ENCODE measurements at places on chromosomes 1 and 21.

GRCh38 chr1:114035304-114035700, 56.0 kb downstream of the OLFML3 start:
- H3K4me3 ChIP-seq = no peak overlapping the region
- H3K36me3 ChIP-seq = no peaks in the 10 kb centered on the region
- no peaks in the 10 kb centered on the region for H3K27me3 ChIP-seq
- peaks cover 5% of the 10 kb centered on the region for H3K4me1 ChIP-seq
- no peak overlapping the region for H3K27ac ChIP-seq

GRCh38 chr1:116679091-116679827, 11.7 kb upstream of the IGSF3 start:
- peak overlapping the region; percentile 61 for H3K27ac ChIP-seq
- H3K4me3 ChIP-seq = no peak overlapping the region
- no peaks in the 10 kb centered on the region for H3K27me3 ChIP-seq
- DNase-seq = no peak
- peaks cover 13% of the 10 kb centered on the region for H3K4me1 ChIP-seq
- H3K36me3 ChIP-seq = no peaks in the 10 kb centered on the region

DNA sequence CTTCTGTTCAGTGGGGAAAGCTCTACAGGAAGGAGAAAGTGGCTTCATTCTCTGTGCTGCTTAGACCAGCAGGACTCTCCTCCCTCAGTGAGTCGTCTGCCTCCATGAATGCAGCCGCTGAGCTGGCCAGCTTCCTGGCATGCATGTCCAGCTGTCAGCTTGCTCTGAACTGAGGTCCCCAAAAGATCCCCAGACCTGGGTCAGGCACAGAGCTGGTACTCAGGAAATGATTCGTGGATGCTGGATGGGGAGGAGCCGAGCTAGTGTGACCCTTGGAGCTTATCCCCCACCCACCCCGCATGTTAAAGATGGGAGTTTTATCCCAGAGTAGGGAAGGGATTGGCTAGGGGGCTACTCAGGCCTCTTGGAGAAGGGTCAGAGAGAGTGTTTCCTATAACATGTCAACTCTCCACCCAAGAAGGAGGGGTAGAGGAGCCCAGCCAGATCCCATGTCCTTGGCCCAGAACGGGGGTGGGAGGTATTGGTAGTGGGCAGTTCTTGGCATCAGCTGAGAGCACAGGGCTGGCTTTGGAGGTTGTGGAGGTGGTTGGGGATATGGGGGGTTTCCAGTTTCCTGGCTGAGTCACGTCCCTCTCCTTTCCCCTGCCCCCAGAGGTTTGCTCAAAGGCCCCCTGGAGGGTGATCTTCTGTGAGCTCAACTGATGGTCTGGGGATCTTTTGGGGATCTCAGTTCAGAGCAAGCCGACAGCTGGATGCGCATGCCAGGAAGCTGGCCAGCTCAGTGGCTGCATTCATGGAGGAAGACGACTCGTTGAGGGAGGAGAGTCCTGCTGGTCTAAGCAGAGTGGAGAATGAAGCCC, 110.1 kb downstream of the FOXD2 start:
- H3K4me3 ChIP-seq = no peak overlapping the region
- H3K27me3 ChIP-seq = peaks cover 20% of the 10 kb centered on the region
- no peak for DNase-seq
- H3K36me3 ChIP-seq = peaks cover 4% of the 10 kb centered on the region
- H3K27ac ChIP-seq = no peak overlapping the region

- no peak for DNase-seq
- peaks cover 20% of the 10 kb centered on the region for H3K4me1 ChIP-seq
- peak overlapping the region; percentile 100 for H3K4me3 ChIP-seq
- no peaks in the 10 kb centered on the region for H3K27me3 ChIP-seq
- H3K27ac ChIP-seq = peak overlapping the region; percentile 100
Measured at GRCh38 chr1:70205071-70205433, 327 bp downstream of the LRRC40 start.

GRCh38 chr1:29706936-29707335, 470.6 kb downstream of the PTPRU start:
- H3K4me1 ChIP-seq = peaks cover 48% of the 10 kb centered on the region
- no peak overlapping the region for H3K4me3 ChIP-seq
- no peak overlapping the region for H3K27ac ChIP-seq
- H3K36me3 ChIP-seq = no peaks in the 10 kb centered on the region
- H3K27me3 ChIP-seq = peaks cover 24% of the 10 kb centered on the region
- DNase-seq = peak; percentile 79

- no peaks in the 10 kb centered on the region for H3K27me3 ChIP-seq
- H3K36me3 ChIP-seq = no peaks in the 10 kb centered on the region
- H3K27ac ChIP-seq = no peak overlapping the region
- H3K4me1 ChIP-seq = no peaks in the 10 kb centered on the region
- no peak overlapping the region for H3K4me3 ChIP-seq
Measured at GRCh38 chr1:239467730-239468129, 81.4 kb downstream of the CHRM3 start.

DNA sequence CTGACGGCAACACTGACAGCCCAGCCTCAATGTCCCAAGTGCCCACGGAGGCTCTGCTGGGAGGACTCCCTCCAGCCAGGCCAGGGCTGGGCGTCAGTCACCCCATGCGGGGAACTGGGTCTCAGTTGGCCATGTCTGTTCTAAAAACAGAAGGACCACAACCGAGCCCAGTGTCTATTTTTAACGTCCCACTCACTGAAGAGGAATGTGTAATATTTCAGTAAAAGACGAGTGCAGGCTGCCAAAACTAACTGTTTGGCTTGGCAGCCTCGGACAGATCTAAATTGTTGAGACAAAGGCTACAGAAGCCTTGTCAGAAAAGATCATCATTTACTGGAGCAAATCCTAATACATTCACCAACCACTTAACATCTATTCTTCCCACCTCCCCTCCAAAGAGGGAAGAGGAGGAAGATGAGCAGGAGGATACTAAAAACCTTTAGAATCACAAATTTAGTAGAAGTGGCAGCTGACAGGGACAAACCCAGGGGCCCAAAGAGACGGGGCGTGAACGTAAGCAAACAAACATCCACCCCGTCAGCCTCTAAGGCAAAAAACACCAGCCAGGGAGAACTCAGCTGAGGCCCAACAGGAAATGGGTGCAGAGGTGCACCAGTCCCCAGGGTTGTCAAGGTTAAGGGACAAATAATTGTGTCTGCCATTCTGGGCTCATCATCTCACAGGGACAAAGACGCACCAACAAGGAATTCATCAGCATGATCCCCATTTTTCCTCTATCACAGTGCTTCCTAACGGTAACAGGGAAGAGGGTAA, 18.7 kb downstream of the C1orf198 start:
- peaks cover 30% of the 10 kb centered on the region for H3K4me1 ChIP-seq
- no peaks in the 10 kb centered on the region for H3K27me3 ChIP-seq
- H3K4me3 ChIP-seq = peak overlapping the region; percentile 27
- H3K36me3 ChIP-seq = peaks cover 63% of the 10 kb centered on the region
- H3K27ac ChIP-seq = peak overlapping the region; percentile 72

- H3K4me1 ChIP-seq = peaks cover 9% of the 10 kb centered on the region
- no peak overlapping the region for H3K4me3 ChIP-seq
- no peak overlapping the region for H3K27ac ChIP-seq
- DNase-seq = no peak
- H3K27me3 ChIP-seq = peaks cover 42% of the 10 kb centered on the region
Measured at GRCh38 chr1:157956732-157957131, 36.7 kb upstream of the KIRREL1 start.

All from type B pancreatic cell (in vitro differentiated cells).